ENCODE measurements at places on chromosomes 16 and 17.

DNA sequence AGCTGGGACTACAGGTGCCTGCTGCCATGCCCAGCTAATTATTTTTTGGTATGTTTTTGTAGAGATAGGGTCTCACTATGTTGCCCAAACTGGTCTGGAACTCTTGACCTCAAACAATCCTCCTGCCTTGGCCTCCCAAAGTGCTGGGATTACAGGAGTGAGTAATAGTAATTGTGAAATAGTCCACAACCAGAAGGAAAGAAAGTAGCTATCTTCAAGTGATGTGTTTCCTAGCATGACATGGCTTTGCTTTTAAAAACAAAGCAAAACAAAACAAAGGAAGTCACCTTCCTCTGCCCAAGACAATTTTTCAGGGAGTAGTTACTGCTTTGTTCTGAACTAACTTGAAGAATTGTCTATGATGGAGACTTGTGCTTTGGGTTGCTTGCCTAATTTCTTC is 27.0 kb downstream of the ATP6V0A1 start:
- DNase-seq, result no peak

DNA sequence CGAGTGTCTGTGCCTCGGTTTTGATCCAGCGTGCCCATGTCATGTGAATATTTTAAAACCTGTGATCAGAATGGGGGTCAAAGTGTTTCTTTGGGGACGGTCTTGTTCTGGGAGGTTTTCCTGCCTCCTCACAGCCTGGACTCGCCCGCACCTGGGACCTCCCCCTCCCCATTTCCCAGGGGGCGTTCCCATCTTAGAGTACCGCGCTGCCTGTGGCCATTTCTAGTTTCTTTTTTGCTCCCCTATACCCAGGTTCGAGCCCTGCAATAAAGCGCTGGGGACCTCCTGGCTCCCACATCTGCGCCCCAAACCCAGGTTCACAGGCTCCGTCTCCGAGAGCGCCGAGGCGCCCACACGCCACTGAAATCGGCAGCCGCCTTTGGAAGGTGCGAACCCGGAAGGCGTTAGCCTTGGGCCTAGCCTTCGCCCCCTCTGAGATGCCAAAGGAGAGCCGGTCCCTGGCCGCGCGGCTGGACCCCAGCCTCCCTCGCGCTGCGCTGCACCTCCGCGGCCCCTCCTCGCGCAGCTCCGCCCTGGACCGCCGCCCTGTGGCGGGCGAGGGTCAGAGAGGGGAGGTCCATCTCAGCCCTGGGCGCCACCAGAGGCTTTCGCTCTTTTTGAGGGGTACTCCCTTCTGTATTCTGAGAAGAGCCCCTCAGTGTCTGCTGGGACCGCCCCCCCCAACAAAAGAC is 1.7 kb downstream of the KCNJ12 start:
- no peak for DNase-seq

DNA sequence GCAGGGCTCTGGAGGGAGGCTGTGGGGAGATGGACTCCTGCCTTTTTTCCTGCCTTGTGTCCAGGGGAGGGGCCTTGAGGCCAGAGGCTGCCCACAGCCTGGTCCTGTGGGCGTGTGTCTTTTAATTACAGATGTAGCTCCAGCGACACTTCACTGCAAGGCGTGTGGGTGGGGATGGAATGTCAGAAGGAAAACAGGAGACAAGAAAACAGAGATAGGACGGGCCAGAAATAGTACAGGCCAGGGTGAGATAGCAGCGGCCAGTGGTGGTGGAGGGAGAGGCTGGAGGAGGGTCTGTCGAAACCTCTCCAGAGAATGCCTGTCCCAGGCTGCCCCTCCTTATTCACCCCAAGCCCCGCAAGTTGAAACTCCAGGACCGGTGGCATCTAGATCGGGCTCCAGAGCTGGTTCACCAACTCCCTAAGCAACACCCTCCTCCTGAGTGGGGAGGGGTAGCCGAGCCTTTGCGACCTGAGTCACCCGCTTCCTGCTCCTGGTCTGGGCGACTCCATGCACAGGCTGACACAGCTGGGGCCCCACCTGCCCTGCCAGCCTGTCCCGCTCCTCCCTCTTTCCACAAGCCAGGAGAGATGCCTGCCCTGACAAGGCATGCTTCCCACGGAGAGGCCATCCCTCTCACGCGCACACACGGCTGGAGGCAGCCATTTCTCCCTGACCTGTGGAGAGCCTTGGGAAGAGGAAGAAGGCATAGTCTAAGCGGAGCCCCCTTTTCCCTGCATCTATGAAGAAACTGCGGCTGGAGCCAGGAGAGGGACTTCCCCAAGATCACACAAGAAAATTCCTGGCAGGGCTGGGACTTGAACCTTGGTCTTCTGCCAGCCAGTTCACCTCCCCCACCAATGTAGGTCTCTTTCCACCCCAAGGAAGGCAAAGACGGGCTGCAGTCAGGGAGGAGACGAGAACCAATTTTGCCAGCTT is 6.6 kb upstream of the JUP start:
- DNase-seq, result no peak

DNA sequence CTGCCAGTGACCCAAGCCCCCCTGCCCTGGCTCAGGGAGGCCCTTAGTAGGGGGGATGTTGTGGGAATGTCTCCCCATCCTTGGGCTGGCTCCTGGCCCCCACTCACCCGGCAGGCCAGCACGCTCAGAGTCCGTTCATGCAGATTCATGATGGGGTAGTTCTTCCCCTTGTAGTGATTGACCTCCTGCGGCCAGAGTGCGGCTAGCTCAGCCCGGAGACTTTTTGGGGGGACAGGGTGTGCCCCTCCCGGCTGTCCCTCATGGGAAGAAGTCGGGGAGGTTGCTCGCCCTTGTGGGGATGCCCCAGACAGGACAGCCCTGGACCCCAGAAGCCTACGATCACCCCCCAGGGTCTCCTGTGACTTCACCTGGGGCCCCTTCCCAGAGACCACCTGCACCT is 4.0 kb downstream of the NPB start:
- DNase-seq, result no peak

DNA sequence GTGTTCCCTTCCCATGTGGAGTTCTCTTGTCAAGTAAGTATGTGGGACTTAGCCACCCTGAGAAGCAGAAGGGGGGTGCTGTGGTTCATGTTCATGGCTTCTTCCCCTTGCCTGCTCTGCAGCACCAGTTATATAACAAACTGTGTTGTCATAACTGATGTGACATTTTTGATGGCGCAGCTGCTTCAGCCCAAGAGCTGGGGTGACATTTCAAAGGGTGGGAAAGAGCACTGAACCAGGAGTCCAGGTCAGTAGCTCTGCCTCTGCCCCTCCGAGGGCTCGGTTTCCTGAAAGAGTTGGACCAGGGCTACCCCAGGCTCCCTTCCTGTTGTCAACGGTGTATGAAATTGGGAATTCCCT is 7.4 kb downstream of the GNAO1 start:
- no peak for DNase-seq

Data from AG04449 (cell line).